ENCODE measurements at places on chromosomes 6 and 20.

DNA sequence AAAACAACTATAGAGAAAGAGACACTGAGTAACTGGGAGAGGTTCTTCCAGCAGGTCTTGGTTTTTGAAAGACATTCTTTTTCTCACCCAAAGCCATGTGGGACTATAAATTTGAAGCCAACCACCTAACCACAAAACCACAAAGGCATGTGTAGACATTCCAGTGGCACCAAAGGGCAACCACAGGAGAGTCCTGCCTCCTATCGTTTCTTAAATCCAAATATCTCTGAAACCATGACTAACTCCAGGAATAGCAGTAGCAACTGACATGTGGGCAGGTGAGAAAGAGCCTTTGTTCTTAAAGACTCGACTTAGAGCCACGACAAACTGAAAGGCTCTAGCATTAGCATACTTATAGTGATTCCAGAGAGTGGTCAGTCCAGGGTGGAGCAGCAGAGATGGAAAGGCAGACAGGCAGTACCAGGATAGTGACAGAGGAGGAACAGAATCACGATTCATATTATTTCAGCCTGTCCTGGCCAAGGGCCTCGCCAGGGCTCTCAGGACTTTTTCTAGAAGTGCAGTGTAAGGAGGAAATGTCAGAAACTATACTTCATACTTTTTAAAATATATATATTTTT is 9.4 kb upstream of the COL9A1 start:
- peak; percentile 94 for DNase-seq

DNA sequence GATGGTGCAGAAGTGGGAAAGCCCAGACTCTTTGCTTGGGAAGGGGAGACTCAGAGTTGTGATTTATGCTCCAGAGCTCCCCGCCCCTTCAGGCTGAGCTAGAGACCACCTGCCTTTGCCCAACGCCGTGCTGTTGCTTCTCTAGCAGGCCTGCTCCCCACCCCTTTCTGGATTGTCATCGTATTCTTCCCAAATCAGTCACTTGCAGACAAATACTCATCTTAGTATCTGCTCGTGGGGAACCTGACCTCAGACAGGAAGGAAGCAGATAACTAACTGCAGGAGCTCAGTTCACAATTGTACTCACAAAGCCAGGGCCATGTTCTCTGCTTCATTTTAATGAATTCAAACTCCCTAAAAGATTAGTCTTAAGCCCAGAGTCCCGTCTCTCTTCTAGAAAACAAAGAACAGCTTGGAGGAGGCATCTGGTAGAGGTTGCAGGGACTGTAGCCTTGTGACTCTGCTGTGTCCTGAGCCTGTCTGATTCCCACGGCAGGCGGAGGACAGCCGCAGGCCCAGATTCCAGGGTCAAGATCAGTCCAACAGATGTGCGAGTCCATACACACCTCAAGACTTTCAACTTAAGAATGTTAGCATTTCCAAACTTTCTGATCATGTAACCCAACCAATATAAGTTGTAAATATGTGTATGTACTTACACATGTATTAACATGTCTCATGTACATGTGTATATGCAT is 57.2 kb upstream of the GGTLC1 start:
- DNase-seq, result no peak

DNA sequence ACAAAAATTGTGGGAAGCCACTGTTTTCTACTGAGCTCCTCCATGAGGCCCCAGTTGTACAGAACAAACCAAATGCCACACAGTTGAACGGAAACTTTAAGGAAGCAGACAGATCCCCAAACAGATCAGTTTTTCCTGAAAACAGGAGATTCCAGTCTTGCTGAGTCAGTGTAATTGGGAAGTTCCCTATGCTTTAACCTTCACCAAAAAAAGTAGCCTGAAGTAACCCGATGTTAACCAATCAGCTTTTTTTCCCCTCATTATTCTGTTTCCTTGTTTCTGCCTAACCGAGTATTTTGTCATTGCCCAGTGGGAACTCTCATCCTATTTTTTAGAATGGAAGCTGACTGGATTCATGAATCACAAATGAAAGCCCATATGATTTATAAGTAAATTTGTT is 36.7 kb downstream of the MARCKS start:
- DNase-seq, result no peak

GRCh38 chr20:49706630-49707091 is 7.0 kb downstream of the B4GALT5 start:
- DNase-seq, result peak; percentile 50

GRCh38 chr6:126764104-126764503 is 354.4 kb upstream of the RSPO3 start:
- DNase-seq, result peak; percentile 15

- DNase-seq, result no peak
These were observed 17.5 kb downstream of the DNMT3B start for GRCh38 chr20:32779500-32780211.

GRCh38 chr6:89432875-89433251 is at the start of gene ANKRD6:
ANKRD6 (plus strand) TSS chr6:89433152; CDS start chr6:89566977, 133,825 bp downstream.
- peak; percentile 8 for DNase-seq

- DNase-seq, result peak; percentile 76
These were observed 118.2 kb downstream of the CDKAL1 start for GRCh38 chr6:20652299-20653084.

DNA sequence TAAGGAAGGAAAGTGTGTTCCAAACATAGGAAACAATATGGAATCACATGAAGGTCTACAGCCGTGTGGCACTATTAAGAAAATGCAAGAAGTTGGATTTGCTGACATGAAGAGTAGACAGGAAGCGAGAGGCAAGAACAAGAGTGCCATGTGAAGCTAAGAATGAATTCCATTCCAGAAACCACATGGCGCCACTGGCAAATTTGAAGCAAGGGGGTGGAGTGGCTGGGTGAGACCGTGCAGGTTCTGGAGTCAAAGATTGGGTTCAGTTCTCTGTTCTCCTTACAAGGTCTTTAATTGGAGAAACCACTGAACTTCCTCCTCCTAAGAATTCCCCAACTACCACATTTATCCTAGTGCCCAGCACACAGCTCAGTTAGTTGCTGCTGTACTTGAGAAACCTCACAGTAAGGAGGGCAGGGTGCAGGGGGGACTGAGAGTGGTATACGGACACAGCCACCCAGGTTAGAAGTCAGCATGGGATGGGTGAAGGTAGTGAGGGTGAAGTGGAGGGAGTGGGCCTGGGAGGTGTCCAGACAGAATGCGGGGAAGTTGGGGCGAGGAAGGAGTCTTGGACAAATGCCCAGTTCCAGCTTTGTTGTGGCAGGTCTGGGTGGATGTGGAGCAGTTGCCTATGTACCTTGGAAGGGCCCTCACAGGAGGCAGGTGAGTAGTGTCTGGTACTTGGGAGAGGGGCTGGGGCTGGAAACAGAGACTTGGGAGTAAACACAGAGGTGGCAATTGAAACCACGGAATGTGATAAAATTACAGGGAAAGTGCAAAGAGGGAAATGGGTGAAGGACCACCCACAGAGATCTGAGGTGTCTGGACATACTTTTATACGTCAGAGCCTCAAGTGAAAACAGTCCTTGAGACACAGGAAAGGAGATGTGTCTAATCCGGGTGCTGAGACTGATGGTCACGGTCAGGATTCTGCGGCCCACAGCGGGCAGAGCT is 14.3 kb downstream of the LYRM4 start:
- no peak for DNase-seq

DNA sequence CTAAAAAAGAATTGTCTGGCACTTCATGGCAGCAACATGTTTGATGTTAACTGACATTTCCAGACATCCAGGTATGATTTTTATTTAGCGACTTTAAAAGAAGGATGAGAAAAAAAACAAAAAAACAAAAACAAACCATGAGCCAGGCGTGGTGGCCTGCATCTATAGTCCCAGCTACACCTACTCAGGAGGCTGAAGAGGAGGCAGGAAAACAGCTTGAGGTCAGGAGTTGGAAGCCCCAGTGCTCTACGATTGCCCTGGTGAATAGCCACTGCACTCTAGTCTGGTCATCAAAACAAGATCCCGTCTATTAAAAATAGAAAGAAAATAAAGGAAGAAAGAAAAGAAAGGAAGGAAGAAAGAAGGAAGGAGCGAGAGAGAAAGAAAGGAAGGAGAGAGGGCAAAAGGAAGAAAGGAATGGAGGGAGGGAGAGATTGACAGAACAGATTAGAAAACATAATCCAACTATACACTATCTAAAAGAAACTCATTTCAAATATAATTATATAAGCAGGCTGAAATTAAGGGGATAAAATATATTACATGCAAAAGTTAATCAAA is 141.6 kb downstream of the TRIM27 start:
- no peak for DNase-seq

- DNase-seq, result no peak
These were observed 16.5 kb upstream of the CNKSR3 start for GRCh38 chr6:154526996-154527395.

GRCh38 chr20:57061051-57061900 is 205.2 kb downstream of the BMP7 start:
- no peak for DNase-seq

- no peak for DNase-seq
These were observed 219.3 kb downstream of the BCKDHB start for GRCh38 chr6:80325742-80326141.

DNA sequence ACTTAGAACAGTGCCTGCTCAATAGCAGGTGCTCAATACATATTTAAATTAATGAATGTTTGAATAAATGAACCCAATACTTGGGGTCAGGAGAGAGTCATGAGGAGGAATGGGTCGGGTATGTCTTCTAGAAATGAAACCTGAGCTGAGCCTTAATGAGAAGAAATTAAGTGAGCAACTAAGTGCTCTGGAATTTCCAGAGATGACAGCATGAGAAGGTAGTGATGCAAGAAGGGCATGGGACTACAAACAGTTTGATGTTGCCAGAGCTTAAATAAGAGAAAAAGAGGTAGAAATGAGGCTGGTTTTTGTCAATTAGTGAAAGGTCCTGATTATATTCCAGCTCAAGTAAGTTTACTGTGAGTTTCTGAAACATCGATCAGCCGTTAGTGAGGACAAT is 82.9 kb downstream of the PDE10A start:
- DNase-seq, result peak; percentile 76

DNA sequence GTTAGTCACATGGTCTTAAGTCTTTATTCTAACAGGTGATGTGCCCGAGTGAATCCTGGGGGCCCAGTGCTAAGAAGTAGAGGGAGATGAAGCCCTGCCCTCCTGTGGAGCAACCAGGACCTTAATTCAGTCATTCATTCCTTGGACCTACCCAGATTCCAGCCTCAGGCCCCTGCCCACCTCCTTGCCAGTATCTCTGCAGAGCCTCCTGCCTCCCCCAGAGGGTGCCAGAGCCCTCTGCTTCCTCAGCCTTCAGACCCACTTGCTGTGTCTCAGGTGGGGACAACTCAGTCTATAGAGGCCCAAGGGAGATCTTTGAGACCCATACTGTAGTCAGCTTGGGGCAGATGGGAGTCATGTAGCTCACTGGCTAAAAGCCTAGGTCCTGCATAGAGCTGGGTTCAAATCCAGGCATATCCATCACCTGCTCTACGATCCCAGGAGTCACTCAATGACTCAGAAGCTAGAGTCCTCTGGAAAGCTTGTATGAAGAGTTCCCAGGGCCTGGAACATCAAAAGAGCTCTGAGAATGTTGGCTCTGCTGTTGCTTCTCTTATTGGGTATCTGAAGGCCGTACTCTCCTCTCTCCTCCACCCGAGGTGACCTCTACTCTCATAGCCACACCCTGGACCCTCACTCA is 3.9 kb upstream of the SIGLEC1 start:
- DNase-seq, result peak; percentile 49

Measured in amniotic epithelial cell (primary cell).